NCI-H2171 treated with DMSO at 0.1 percent for 48 hours (cell line): ENCODE measurements at places on chromosomes 1 and 21.
A peak's percentile ranks its signal among the peaks of the same experiment; 100 is the strongest.

- DNase-seq = no peak
Observed at GRCh38 chr1:102840741-102841140, 267.6 kb downstream of the COL11A1 start.

DNA sequence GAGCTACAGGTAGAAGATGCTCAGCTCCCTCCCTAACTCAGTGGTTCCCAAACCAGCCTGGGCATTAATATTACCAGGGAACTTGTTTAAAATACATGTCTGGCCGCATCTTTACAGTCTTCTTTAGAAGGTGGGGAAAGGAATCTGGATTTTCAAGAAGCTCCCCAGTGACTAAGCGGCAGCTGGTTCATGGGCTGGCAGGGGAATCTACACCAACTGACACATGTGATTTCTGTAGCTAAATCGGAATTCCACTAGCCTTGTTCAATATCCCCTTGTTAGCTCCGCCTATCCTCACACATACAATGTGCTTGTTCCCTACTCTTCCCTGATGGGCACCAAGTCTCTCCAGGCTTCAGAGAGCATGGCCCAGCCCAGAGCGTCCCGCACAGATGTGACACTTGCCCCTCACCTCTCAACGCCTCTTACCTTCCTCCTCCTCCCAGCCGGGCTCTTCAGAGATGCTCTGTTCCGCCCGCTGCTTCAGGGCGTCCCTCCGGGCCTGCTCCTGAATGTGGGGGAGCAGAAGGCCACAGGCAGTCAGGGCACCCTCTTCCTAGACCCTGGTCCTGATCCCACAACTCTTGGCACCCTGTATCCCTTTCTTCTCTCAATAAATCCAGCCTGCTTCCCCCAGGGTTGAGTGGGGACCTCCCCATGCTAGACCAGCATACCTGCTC lies 15.3 kb downstream of the TSSK3 start:
- DNase-seq = no peak

DNA sequence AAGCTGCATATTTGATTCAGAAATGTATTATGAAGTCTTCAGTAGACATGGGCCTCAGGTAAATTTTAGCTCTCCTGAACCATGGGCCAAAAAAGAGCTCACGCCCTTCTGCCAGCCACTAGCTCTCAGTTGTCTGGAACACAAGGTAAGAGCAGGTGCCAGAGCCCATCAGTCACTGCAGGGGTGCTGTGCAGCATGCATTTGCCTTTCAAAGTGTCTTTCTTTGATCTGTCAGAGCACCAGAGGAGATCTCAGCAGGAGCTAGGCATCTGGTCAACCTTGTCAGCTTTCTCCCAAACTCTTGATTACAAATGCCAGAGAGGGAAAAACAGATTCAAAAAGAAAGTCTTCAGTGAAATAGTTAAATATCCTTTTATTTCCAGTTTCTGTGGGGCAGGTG lies 332.3 kb downstream of the COL11A1 start:
- DNase-seq = no peak

- DNase-seq = no peak
Observed at GRCh38 chr1:160064746-160065145, 5.2 kb downstream of the KCNJ10 start.

GRCh38 chr1:208221291-208221622 lies 22.9 kb downstream of the PLXNA2 start:
- no peak for DNase-seq

DNA sequence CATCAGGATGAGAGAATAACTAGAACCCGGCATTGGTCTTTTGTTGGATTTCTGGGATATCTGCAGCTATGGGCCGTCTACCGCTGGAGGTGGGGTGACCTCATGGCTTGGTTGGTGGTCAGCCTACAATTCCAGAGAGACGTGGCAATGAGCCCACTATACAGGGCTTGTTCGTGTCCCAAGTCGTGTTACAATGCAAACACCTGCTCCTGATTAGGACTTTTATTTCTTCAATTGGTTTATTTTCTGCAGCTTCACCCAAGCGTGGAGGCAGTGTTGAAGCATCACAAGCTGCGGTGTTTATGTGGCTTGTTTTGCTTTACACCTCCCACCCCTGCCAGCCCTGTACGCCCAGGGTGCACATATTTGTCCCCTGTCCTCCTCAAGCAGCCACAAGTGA lies 211.7 kb upstream of the TMEM51 start:
- no peak for DNase-seq

DNA sequence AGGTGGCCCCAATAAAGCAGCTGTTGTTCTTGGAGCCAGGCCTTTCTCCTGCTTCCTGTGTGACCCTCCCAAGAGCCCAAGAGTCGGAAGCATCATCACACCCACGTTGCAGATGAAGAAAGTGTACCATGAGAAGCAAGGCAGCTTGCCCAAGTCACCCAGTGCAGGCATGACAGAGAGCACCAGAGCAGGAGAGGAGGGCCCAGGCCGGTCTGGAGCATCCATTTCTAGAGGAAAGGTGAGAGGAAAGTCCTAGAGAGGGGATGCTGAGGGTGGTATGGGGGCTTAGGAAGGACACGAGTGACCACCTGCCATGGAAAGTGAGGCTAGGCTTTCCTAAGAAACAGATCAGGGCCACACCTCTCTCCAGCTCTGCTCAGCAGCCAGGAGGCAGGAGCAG lies 47.0 kb downstream of the C1orf198 start:
- DNase-seq = no peak

DNA sequence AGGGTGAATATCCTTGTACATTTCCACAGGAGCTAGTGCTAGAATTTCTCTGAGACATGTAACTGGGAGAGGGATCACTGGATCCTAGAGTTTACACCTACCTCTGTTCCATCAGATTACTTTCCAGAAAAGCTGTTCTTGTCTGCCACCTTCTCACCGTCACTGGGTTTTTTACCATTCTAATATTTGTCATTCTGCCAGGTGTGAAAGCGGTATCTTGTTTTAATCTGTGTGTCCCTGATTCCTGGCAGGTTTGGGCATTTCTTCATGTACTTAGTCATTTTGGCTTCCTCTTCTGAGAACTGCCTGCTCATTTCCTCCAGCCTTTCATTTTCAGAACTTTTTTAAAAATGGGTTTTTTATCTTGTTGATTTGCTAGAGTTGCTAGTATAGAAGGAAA lies 5.1 kb downstream of the PMF1 start:
- DNase-seq = peak; percentile 3

DNA sequence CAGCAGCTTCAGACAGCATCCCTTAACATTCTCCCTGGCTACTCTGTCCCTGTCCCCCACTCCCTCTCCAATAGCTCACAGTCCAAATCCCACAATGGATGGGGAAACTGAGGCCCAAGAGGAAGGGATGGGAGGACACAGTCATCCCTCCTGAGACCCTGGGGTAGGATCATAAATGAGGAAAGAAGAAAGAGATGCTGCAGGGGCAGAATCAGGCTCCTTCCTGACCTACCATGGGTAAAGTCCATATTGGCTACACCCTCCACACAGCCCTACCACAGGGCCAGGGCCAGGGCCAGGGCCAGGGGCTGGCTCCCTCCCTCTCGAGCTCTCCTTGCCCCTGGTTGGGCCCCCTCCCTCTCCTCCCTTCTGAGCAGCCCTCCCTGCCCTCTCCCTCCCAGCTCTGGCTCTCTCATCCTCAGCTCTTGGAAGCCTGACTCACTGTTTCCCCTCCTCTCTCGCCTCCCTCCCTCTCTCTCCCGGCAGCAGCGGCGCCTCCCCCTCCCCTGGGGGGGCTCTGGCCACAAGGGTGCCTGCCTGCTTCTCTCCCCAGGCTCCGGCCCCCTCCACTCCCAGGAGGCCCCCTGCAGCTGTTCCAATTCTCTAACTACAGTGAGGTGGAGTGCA lies 4.9 kb downstream of the AHDC1 start:
- peak; percentile 97 for DNase-seq

GRCh38 chr1:4599951-4600481 lies 54.4 kb upstream of the AJAP1 start:
- DNase-seq = no peak

GRCh38 chr1:107981277-107981676 lies 16.3 kb upstream of the VAV3 start:
- no peak for DNase-seq

- DNase-seq = no peak
Observed at GRCh38 chr1:13535227-13535626, 21.4 kb upstream of the LRRC38 start.

GRCh38 chr1:115317101-115318012 lies 20.7 kb downstream of the NGF start:
- DNase-seq = peak; percentile 93

DNA sequence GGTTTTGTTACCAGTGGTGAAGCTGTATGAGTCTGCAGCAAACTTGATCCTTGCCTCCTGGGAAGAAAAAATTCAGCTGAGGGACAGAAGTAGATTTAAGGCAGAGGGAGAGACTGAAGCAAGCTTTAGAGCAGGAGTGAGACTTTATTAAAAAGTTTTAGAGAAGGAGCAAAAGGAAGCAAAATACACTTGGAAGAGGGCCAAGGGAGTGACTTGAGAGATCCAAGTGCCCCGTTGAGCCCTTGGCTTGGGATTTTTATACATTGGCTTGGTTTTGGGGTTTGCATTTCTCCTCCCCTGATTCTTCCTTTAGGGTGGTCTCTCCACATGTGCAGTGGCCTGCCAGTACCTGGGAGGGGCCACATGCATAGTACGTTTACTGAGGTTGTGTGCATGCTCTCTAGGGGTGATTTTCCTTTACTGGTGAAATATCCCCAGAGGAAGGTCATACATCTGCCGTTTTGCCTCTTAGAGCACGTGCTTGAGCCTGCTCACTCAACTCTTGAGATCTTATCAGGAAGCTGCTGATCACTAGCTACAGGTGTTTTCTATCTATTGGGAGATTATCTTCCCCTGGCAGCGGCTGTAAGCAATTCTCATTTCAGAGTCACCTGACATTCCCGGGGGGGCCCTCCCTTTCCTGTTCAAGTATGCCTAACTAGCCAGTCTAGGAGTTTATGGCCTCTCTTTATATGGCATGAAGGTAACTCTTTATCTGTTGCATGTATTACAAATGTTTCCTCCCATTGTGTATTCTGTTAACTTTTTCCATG lies 20.3 kb downstream of the FASLG start:
- peak; percentile 27 for DNase-seq

DNA sequence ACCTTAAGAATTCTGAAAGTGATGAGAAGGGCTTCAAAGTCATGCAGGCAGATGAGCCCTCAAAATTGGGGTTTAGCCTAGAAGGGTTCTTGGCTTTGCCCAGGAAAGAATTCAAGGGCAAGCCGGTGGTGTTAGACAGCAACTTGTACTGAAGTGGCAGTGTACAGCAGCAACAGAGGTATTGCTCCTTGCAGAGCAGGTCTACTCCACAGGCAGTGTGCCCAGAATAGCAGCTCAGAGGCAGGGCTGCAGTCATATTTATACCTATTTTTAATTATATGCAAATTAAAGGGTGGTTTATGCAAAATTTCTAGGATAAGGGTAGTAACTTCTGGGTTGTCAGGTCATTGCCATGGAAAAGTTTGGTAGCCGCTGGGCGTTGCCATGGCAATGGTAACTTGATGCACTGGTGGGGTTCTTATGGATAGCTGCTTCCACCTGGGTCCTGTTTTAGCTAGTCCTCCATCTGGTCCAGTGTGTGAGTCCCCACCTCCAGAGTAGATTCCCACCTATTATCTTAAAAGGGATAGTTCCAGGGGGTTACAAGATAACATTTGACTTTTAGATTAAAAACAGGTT lies 57.9 kb upstream of the CR2 start:
- DNase-seq = peak; percentile 9
